ENCODE measurements at places on chromosomes 16 and 17.

DNA sequence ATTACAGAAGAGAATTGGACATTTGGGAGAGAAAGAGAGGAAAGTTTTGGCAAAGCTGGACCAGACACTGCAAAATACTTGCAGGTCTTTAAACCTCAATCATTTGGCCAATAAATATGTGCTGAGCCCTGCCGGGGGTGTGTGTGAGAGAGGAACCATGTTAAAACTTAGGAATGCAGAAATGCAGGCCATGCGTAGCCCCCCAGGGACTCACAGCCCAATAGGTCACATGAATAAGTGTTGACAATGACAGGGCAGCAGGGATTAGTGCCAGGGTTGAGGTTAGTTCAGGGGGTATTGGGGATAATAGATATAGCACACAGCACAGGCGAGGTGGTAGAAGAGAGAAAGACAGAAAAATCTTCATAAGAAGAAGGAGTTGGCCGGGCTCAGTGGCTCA is 113.3 kb upstream of the ADAMTS18 start:
- DNase-seq, result no peak

GRCh38 chr17:62827746-62828485 is 19.8 kb upstream of the MARCHF10 start:
- DNase-seq, result no peak

DNA sequence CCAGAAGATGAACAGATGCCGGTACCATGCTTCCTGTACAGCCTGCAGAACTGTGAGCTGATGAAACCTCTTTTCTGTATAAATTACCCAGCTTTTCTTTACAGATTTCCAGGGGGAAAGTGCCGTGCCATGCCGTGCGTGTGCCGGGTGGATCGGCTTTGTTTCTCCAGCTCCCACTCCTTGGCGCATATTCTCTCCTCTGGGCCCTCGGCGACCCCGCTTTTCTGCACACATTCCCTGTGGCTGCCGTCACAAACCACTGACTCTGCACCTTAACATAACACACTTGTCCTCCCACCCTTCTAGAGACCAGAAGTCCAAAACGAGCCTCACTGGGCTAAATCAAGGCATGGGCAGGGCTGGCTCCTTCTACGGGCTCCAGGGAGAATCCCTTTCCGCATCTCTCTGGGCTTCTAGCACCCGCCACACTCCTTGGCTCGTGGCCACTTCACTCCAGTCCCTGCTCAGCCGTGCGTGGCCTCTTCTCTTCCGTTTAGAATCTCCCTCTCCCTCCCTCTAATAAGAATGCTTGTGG is 164.9 kb downstream of the C16orf95 start:
- no peak for DNase-seq

GRCh38 chr16:979859-980594 is 1.5 kb upstream of the SOX8 start:
- no peak for DNase-seq

- no peak for DNase-seq
Observed at GRCh38 chr17:16427020-16427419, 11.6 kb downstream of the TRPV2 start.

DNA sequence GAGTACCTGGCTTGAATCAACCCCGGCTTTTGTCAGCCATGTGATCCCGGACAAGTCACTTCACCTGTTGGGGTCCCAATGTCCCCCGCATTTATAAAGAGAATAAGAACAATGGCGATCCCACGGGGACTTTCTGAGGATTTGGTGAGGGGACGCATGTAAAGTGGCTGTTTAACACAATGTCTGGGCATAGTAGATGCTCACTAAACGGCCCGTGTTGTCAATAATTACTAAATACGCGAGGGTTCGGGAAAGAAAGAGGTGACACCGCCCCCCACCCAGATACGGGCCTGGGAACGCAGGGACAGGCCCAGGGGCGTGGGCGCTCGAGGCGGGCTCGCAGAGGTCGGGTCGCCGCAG is 1.8 kb downstream of the SYNGR3 start:
- peak; percentile 25 for DNase-seq

DNA sequence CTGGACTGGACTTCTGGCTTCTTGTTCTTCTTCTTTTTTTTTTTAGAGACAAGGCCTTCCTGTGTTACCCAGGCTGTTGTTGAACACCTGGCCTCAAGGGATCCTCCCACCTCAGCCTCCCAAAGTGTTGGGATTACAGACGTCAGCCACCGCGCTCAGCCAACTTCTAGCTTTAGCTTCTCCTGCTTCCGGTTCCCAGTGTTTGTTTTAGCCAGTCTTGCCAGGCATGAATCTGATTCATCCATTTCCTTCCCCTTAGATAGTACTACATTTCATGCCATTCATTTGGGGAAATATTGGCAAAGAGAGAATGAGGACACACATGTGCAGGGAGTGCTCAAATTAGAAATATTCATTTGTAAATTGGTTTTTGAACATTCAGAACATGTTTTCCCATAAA is 12.1 kb upstream of the NDUFAB1 start:
- DNase-seq, result no peak

GRCh38 chr16:86120201-86121192 is 221.5 kb downstream of the IRF8 start:
- DNase-seq, result no peak

- DNase-seq, result no peak
Observed at GRCh38 chr16:34054137-34054536, 594.7 kb downstream of the TP53TG3F start.

All from memory B cell (primary cell).